ENCODE measurements at places on chromosomes 7 and 10. TPM values are rescaled to one million over a fixed set of nuclear protein-coding genes. Genes with fewer than 3 reads are reported as not detected.

- no peak for DNase-seq
Observed at GRCh38 chr7:27176524-27176845, 2.4 kb upstream of the HOXA10 start.

GRCh38 chr7:117319181-117319580, 3.7 kb downstream of the WNT2 start:
- DNase-seq: no peak

Gene CDK5
- 6.7 TPM for total RNA-seq

- DNase-seq: no peak
Observed at GRCh38 chr7:115133248-115133647, 211.4 kb downstream of the MDFIC start.

DNA sequence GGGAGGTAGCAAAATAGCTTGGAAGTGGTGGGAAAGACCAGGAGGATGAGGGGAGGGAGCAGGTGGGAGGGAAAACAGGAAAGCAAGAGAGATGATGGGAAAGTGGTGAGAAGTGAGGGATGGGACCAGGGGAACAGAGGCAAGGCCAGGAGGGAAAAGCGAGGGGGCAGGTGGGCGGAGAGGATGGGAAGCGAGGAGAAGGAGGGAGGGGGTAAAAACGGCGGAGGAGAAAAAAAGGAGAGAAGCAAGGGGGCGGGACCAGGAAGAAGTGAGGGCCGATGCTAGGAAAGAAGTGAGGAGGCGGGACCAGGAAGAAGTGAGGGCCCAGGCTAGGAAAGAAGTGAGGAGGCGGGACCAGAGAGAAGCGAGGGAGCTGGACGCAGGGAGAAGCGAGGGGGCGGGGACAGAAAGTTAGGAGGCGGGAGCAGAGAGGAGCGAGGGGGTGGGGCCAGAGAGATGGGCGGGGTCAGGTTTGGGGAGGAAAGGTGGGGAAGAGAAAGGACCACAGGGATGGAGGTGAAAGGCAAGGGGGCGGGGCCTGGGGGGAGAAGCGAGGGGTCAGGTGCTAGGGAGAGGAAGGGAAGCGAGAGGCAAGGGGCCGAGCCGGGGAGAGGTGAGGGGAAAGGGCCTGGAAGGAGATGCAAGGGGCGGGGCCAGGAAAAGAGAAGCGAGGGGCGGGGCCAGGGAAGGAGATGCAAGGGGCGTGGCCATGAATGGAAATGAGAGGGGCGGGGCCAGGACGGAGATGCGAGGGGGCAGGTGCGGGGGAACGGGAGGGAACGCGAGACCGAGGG, 984 bp downstream of the SMURF1 start:
- peak; percentile 95 for DNase-seq

DNA sequence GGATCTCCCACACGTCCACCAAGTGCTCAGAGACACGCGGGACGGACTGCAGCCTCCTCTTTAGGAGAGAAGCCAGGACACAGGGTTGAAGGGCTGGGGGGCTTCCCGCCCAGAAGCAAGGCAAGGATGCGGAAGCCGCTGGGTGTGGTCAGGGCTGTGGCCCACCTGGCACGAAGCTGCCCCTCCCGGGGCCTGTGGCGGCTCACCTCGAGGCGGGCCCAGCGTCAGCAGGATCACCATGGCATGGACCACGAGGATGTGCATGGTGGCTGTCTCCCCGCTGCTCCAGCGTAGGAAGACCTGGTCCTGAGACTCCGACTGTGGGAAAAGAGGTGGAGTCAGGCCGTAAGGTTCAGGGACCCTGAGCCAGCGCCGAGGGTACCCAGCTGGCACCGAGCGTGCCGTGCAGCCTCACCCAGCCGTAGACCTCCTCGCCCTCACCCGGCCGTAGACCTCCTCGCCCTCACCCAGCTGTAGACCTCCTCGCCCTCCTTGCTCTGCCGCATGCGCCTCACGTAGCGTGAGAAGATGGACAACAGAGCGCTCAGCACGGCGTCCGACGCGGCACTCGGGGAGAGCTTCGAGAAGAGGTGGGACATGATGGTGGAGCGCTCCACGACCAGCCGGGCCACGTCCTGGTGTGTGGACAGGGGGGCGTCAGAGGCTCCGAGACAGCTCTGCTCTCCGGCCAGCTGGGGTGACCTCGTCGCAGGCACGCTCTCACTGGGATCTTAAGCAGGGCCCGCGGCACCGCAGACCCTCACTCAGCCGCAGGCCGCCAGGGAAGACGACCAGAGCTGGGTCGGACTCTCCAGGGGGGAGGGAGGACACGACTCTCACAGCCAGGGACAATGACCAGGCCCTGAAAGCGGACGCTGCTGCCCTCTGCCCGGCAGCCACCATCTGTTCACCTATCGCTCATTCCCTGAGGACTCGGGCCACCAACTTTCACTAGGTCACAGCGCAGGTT, 20.4 kb downstream of the INTS1 start:
- DNase-seq: no peak

Gene C10orf71
- 108 TPM for total RNA-seq

Gene FBXL15
- 8.4 TPM for total RNA-seq

- DNase-seq: no peak
Observed at GRCh38 chr10:123262456-123262855, 108.3 kb downstream of the BUB3 start.

Gene CPN1
- total RNA-seq: not detected

- DNase-seq: no peak
Observed at GRCh38 chr10:113562704-113563103, 9.9 kb downstream of the HABP2 start.

- no peak for DNase-seq
Observed at GRCh38 chr10:677038-677437, 12.4 kb downstream of the DIP2C start.

- DNase-seq: no peak
Observed at GRCh38 chr10:128622706-128623105, 496.5 kb upstream of the MKI67 start.

GRCh38 chr10:66365686-66366085, 560.1 kb upstream of the LRRTM3 start:
- no peak for DNase-seq

Gene TECPR1
- 20.9 TPM for total RNA-seq

Gene ZSCAN21
- total RNA-seq: 9.4 TPM

DNA sequence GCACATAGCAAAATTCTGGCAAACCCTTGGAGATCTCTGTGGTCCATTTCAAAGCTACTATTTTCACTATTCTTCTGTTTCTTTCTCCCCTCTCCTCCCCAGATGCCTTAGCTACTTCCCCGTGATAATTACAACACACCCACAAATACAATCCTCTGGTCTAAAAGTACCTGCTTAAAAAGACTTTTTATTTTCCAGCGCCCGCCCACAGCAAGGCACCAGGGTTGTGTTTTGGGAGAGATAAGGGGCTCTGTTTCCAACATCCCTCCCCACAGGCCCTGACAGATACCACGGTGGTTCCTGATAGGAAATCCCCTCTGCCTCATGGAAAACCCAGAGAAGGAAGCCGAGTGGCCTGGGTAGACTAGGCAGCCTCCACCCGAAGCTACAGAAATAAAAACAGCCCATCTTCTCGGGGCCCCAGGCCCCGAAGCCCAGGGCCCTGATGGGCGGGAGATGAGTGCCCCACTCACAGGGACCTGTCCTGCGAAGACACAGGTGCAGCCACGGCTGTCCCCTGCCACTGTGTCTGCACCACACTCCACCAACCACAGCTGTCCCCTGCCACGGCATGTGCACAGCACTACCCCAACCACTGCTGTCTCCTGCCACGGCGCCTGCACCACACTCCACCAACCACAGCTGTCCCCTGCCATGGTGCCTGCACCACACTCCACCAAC, 19.7 kb downstream of the CALML5 start:
- no peak for DNase-seq

- DNase-seq: no peak
Observed at GRCh38 chr10:124087672-124088634, 5.4 kb downstream of the CHST15 start.

- no peak for DNase-seq
Observed at GRCh38 chr7:31724696-31725095, 37.7 kb downstream of the PPP1R17 start.

Gene UNC5B
- 13.1 TPM for total RNA-seq

GRCh38 chr7:41134300-41135255, 568.3 kb downstream of the INHBA start:
- no peak for DNase-seq

Gene SFR1
- 5.7 TPM for total RNA-seq

GRCh38 chr7:92621561-92622023, 31.4 kb upstream of the FAM133B start:
- DNase-seq: no peak

DNA sequence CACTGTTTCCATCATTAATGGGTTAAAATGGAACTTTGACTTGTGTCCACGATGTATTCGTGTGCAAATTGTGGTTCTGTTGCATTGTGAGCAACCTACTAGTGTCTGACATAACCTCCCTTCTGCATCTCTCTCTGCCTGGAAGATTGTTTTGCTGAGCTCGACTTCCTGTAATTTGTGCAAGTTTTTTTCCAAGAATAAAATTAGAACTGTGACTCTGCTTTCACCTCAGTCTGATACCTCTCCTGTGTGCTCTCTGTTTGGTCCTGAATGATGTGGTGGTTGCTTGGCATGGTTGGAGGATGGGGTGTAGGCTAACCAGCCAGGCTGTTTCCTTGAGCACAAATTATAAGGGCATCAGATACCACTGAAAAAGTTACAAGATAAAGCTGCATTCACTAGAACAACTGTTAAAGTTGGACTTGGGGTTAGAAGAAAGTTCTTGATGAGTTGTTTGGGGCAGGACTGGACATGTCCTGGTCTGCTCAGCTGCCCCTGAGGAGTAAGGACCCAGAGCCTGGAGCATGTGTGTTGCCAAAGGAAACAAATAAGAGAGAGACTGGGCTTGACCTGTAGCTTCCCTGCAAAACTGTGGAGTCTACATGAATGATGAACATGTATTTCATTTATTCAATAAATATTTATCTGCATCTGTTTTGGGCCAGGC, 1.9 kb upstream of the VOPP1 start:
- no peak for DNase-seq

Gene NPSR1
- total RNA-seq: not detected

Gene DNAJC9
- total RNA-seq: 8.5 TPM

- no peak for DNase-seq
Observed at GRCh38 chr7:121069346-121070100, 81.0 kb downstream of the CPED1 start.

DNA sequence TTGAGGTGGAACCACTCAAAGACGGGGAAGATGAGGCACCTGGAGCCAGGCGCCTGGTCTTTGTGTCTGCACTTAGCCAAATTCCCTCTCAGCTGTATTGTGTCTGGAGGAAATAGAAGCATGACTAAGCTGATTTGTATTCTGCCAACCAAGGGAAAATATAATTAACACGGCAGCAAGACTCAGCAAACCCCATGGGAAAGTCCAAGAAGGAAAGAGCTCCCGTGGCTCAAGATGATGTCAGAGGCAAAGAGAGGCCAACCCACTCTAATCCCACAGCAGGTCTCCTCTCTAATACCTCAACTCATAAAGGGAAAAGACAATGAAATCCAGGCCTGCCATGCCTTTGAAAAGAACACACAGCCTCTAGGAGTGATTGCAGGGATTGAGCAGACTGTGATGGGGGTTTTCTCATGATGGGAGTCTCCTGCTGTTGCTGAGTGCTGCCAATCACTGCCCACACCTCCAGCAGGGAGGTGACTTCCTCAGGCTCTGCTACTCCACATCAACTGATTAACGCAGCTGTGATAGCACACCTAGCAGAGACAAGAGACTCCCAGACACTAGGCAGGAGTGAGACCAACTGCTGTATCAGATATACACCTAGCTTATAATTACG, 255.5 kb upstream of the C7orf33 start:
- DNase-seq: no peak

DNA sequence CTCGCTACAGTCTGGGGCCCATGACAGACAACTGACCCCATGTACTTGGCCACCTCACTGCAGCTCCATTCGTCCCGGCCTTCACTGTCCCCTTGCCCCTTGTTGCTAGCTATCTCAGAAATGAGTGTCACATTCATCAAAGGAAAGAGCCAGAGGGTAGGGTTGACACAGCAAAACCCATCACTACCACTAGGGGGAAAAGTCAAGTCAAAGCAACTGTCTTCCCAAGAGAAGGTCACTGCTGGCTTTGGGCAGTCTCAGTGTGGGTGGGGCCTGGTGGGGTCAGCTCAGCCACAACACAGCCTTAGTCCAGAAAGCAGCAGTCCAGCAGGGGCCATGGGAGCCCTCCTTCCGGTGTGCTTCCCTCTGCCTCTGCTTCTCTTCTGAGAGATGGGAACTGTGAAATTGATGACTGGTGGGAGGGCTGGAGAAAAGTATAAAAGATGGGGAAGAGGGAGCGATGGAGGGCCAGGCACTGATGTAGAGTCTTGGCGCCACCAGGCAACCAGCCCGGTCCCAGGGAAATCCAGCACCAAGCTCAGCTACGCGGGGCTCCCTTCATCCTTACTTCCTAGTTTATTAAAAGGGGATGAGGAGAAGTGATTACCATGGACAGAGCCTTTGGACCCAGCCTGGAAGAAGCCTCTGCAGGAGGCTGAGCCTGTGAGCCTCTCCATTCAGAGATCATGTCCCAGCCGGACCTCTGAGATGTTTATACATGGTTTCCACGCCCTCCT, 58.0 kb downstream of the PLXNA4 start:
- no peak for DNase-seq

DNA sequence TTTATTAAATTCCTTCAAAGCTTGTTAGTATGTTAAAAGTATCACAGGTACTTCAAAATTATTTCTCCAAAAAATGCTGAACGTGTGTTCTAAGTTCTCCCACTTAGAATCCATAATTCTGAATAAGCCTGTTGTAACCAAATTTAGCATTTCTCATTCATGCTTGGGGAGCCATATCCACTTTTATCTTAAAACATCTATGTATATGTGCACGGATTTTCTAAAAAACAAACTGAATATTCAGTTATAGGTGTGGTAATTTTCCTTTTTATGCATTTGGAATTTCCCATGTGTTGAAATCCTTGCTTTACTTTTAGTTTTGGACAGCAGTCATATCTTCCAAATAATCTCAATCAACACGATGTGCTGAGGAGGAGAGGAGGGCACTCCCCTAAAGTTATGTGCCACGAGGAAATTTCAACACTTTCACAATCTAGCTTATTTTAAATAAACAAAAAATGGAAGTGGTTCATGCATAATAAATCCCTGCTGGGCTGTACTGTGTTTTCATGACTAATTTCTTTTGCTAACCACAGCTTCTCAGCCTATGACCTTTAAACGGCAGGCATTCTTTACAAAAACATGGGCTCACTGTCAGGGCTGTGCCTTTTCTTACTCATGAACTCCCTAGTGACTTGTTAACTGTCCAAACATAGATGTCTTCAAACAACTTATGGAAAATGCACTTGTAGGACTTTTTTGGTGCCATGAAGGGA, 380.3 kb upstream of the SEMA3C start:
- DNase-seq: no peak

DNA sequence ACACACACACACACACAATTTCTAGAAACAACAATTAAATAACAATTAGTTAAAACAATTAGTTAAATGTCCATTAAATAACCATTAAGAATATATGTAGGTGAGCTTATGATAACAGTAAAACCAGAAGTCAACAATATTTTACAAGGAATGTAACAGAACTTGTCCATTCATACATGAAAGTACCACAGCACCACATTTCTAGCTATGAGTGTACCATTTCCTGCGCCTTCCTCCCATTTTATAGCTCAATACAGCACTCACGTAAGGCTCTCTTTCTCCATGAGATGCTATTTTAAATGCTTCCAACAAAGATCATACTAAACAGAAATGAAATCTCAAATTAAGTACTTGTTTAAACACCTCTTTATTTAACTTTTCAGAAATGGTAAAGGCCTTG, 367.3 kb upstream of the ZWINT start:
- DNase-seq: no peak

GRCh38 chr7:71270558-71270957, 138.6 kb downstream of the GALNT17 start:
- no peak for DNase-seq

GRCh38 chr10:88889559-88890337, 9.7 kb downstream of the STAMBPL1 start:
- no peak for DNase-seq

Gene HHEX
- 2.6 TPM for total RNA-seq

All from Right ventricle myocardium inferior (tissue), 1 donor.